Natural killer cell (primary cell): ENCODE measurements at places on chromosomes 7 and 10. TPM values are rescaled to one million over a fixed set of nuclear protein-coding genes. Genes with fewer than 3 reads are reported as not detected.

DNA sequence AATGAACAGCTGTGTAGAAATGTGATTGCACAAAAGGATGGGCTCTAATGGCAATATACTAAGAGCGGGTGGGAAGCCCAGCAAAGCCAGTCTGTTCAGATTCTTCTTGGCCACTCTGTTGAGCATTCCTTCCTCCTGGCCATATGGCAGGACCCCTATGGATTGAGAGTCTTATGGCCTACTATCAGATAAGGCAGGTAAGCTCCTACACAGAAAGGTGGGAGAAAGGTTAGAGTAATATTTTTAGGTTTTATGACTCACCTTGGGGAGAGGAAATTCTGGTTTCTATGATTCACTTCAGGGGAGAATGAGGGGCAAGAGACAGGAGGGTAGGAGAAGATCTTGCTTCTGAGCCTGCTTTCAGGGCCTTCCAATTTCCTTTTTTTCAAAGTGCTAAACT lies 15.1 kb upstream of the AKR1B10 start:
- no peaks in the 10 kb centered on the region for H3K36me3 ChIP-seq
- H3K27me3 ChIP-seq: no peaks in the 10 kb centered on the region
- H3K4me1 ChIP-seq: no peaks in the 10 kb centered on the region
- DNase-seq: no peak

DNA sequence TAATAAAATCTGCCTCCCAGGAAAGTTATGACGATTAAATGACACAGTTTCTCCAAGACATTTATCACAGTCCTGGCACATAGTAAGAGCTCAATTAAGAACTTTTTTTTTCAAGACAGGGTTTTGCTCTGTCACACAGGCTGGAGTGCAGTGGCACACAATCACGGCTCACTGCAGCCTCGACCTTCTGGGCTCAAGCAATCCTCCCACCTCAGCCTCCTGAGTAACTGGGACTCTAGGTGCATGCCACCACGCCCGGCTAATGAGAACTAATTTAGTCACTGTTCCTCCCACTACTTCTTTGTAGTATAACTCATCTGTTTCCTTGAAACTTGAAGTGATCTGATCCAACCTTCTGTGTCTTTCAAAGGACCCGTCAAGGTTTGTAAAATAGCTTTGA lies 42.2 kb upstream of the MXI1 start:
- H3K36me3 ChIP-seq: no peaks in the 10 kb centered on the region
- no peak for DNase-seq
- no peak overlapping the region for H3K4me3 ChIP-seq
- H3K27ac ChIP-seq: no peak overlapping the region

GRCh38 chr7:138324941-138325340 lies 135.1 kb upstream of the TRIM24 start:
- no peak overlapping the region for H3K27ac ChIP-seq
- no peaks in the 10 kb centered on the region for H3K36me3 ChIP-seq
- no peaks in the 10 kb centered on the region for H3K27me3 ChIP-seq
- DNase-seq: no peak
- H3K4me3 ChIP-seq: no peak overlapping the region
- H3K4me1 ChIP-seq: no peaks in the 10 kb centered on the region

DNA sequence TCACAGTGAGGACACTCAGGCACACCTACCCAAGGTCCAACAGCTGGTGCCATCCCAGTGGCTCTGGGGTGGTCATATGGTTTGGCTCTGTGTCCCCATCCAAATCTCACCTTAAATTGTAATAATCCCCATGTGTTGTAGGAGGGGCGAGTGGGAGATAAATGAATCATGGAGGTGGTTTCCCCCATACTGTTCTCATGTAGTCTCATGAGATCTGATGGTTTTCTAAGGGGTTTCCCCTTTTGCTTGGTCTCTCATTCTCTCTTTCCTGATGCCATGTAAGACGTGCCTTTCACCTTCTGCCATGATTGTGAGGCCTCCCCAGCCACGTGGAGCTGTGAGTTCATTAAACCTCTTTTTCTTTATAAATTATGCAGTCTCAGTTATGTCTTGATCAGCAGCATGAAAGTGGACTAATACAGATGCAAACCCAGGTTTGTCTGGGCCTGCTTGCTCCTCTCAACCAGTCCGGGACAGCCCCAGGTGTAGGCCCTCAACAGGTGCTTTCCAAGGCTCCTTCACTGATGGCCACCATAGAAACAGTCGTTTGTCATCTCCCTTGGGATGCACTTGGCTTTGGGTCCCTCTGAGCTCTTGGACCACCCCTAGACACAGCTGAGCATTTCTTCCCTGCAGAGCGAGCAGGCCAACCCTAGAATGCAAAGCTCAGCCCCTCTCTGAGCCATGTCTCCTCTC lies 101.3 kb upstream of the CTBP2 start:
- H3K27ac ChIP-seq: no peak overlapping the region
- no peaks in the 10 kb centered on the region for H3K36me3 ChIP-seq
- H3K27me3 ChIP-seq: no peaks in the 10 kb centered on the region
- DNase-seq: no peak
- no peak overlapping the region for H3K4me3 ChIP-seq
- H3K4me1 ChIP-seq: no peaks in the 10 kb centered on the region

- H3K4me3 ChIP-seq: no peak overlapping the region
- DNase-seq: no peak
- H3K36me3 ChIP-seq: no peaks in the 10 kb centered on the region
- H3K27me3 ChIP-seq: no peaks in the 10 kb centered on the region
Measured at GRCh38 chr10:22779331-22780019, 65.1 kb upstream of the PIP4K2A start.

- DNase-seq: no peak
- no peak overlapping the region for H3K27ac ChIP-seq
- no peak overlapping the region for H3K4me3 ChIP-seq
- no peaks in the 10 kb centered on the region for H3K27me3 ChIP-seq
- no peaks in the 10 kb centered on the region for H3K36me3 ChIP-seq
Measured at GRCh38 chr10:88080213-88080612, 216.8 kb downstream of the PTEN start.

DNA sequence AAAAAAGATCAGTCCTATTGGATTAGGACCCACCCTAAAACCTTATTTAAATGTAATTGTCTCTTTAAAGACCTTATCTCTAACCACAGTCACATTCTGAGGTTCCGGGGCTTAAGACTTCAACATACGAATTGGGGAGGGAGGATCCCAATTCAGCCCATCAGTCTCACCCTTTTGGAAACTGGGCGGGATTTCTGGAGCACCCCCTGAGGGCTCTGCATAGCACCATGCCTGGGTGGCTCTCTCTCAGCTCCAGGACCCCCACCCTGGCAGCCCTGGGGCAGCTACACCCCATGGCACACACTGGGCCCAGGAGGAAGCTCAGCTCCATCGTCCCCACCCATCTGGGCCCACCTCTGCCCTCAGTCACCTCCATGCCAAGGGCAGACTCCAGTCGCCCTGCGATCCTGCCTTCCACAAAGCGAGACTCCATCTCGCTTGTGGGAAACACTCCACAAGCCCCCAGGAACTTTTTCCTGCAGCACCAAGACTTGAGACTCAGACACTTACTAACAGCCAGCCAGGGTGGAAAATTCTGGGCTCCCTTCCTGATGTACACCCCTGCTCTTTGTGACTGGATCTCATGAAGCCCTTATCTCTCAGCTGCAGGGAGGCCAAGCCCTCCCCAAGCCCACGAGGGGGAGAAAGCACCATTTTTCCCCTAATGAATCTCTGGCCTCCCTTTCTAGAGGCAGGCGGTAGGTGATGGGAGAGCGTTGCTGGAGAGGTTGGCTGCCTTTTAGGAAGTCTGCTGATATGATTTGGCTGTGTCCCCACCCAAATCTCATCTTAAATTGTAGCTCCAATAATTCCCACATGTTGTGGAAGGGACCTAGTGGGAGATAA lies 90.8 kb upstream of the KDM7A start:
- H3K4me1 ChIP-seq: peaks cover 11% of the 10 kb centered on the region
- H3K27me3 ChIP-seq: no peaks in the 10 kb centered on the region
- H3K36me3 ChIP-seq: no peaks in the 10 kb centered on the region
- DNase-seq: no peak
- H3K4me3 ChIP-seq: no peak overlapping the region
- H3K27ac ChIP-seq: no peak overlapping the region

- H3K27me3 ChIP-seq: peaks cover 16% of the 10 kb centered on the region
- H3K36me3 ChIP-seq: no peaks in the 10 kb centered on the region
- H3K4me1 ChIP-seq: peaks cover 19% of the 10 kb centered on the region
- DNase-seq: no peak
- peak overlapping the region; percentile 96 for H3K27ac ChIP-seq
Measured at GRCh38 chr10:22250897-22251660, 33.3 kb upstream of the EBLN1 start.

DNA sequence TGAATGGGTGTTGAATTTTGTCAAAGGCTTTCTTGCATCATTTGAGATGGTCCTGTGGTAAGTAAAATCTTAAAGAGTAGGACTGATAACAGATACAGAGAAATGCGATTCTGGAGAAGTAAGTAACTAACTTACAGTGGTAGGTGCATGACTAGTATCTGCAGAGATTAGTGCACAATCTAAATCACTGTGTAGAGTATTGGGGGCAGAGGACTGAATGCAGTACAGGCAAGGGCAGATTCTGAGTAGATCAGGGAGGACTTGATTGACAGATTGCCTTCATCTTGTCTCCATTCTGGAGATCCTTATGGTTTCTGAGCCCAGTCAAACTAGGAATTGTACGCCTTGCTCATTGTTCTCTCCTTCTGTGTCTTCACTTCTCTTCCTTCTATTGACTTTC lies 736.0 kb downstream of the AUTS2 start:
- DNase-seq: no peak
- H3K4me3 ChIP-seq: no peak overlapping the region
- no peaks in the 10 kb centered on the region for H3K27me3 ChIP-seq
- H3K27ac ChIP-seq: no peak overlapping the region

DNA sequence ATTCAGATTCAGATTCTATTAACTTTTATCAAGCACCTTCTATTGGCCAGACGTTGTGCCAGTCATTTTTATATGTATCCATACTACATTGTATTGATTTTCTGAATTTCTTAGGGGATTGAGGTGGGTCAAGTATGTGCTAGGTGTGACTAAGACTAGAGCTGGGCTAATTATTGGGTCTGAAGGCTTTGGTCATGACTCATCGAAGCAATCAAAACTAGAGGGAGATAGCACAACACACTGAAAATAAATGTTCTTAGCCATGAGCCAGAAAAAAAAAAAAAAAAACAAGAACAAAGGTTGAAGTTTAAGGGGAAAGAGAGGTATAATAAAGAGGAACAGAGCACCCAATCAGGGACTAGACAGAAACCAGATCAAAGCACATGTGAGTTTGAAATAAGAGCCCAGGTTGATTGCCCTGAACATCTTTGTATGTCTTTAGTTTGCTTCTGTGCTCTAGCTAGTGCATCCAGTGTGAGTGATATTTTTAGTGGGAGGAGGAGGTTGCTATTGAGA lies 171.6 kb upstream of the FOXP2 start:
- no peak for DNase-seq
- H3K27ac ChIP-seq: no peak overlapping the region
- no peaks in the 10 kb centered on the region for H3K36me3 ChIP-seq
- no peak overlapping the region for H3K4me3 ChIP-seq
- H3K27me3 ChIP-seq: no peaks in the 10 kb centered on the region

DNA sequence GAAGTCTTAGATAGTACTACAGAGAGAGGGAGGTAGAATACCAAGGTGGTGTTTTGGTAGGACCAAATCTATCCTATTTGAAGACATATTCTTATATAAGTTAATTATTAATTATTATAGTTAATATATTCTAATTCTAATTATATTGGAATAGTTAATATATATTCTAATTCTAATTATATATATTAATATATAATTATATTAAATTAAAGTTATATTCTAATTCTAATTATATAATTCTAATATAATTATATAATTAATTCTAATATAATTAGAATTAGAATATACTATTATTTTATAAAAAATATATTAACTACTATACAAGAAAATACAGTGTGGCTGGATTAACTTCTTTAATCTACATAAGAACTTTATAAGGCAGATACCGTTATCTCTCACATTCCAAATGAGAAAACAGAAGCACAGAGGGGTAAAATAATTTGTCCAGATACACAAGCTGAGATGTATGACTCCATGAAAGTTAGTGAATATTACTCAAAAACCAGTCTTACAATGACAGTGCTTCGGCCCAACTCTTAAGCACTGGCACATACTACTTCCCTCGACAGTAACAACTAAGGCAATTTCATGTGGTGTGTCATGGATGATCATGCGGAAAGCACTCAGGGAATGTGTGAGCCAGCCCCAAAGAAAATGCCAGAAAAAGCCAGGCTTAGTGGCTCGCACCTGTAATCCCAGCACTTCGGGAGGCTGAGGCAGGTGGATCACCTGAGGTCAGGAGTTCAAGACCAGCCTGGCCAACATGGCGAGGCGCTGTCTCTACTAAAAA lies 42.6 kb downstream of the TYW1B start:
- no peak for DNase-seq
- H3K27ac ChIP-seq: no peak overlapping the region
- H3K4me1 ChIP-seq: no peaks in the 10 kb centered on the region
- H3K36me3 ChIP-seq: no peaks in the 10 kb centered on the region
- H3K4me3 ChIP-seq: no peak overlapping the region

- no peaks in the 10 kb centered on the region for H3K27me3 ChIP-seq
- no peaks in the 10 kb centered on the region for H3K36me3 ChIP-seq
- H3K4me1 ChIP-seq: no peaks in the 10 kb centered on the region
- H3K4me3 ChIP-seq: no peak overlapping the region
- no peak overlapping the region for H3K27ac ChIP-seq
Measured at GRCh38 chr10:63574011-63574410, 52.8 kb downstream of the REEP3 start.

- no peak overlapping the region for H3K4me3 ChIP-seq
- H3K27me3 ChIP-seq: no peaks in the 10 kb centered on the region
- H3K36me3 ChIP-seq: no peaks in the 10 kb centered on the region
- peaks cover 7% of the 10 kb centered on the region for H3K4me1 ChIP-seq
- no peak overlapping the region for H3K27ac ChIP-seq
Measured at GRCh38 chr7:21947946-21948345, 2.2 kb upstream of the CDCA7L start.

DNA sequence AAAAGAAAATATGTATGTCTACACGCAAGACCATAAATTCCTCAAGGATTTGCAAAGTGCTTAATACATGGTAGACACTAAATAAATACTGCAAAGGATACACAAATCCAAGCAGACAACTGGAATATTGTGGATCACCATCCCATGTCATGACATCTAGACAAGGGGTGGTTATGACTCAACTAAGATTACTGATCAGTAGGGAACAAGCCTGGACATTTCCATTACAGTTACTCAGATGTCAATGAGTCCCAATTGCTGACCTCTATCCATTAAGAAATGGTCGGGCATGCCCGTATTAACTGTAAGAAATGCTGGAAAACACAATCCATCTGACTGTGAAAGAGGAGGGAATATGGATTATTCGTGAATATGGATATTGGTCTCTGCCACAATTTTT lies 27.6 kb upstream of the RUFY2 start:
- no peak for DNase-seq
- no peak overlapping the region for H3K4me3 ChIP-seq
- H3K36me3 ChIP-seq: peaks cover 2% of the 10 kb centered on the region
- H3K27ac ChIP-seq: no peak overlapping the region

Gene PDE1C
- not detected for total RNA-seq

Gene PON1
- total RNA-seq: not detected

Gene GIMAP1
- total RNA-seq: 11.1 TPM

Gene LIPN
- total RNA-seq: 0.83 TPM

Gene GARIN1A
- 1.1 TPM for total RNA-seq

Gene MYO1G
- total RNA-seq: 470 TPM

Gene BLNK
- total RNA-seq: 4.0 TPM

Gene CYP2E1
- total RNA-seq: 2.8 TPM
